ENCODE measurements at places on chromosomes 16 and 17.

GRCh38 chr17:32266389-32267301 is 1.0 kb downstream of the RHBDL3 start:
- DNase-seq = peak; percentile 15

- DNase-seq = no peak
Measured at GRCh38 chr16:10889855-10890254, 12.9 kb downstream of the CIITA start.

- peak; percentile 6 for DNase-seq
Measured at GRCh38 chr17:60333628-60334031, 58.3 kb downstream of the USP32 start.

DNA sequence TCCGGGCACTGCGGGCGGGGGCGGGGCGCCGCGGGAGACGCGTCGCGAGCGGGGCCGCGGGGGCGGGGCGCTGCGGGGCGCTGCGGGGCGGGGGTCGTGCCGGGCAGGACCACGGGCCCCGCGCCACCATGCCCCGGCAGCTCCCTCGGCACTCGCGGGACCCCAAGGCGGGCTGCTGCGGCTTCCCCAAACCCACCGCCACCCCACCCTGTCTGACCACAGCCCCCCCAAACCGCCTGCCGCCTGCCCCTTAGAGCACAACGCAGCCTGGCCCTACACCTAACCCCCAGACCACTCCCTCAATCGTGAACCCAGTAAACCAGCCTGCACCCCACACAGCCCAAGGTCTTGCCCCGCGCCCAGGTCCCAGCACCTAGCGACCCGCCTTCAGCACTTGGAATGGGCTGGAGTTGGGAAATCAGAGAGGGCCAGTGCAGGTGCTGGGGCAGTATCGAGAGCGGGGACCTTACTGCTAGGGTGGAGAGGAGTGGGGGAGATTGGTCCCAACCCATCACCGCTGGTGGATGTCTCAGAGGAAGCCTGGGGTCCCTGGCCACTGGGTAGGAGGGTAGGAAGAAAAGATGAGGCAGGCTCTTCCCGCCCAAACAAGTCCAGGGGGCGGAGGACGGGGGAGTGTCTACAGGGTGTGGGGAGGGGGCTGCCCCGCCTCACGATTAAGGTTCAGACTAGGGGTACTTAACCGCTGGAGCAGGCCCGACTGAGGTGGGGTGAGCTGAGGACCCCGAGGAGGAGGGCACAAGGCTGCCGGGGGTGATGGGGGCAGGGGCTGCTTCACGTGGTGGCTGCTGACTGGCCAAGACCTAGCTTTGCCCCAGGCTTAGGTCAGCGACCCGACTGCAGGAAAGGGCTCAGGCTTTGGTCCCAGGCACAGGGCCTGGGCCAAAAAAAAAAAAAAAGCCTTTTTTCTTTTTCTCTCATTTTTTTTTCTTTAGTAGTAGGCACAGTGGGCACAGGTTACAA is 539 bp upstream of the VAMP2 start:
- DNase-seq = peak; percentile 39

- DNase-seq = no peak
Measured at GRCh38 chr17:9456330-9456729, 119.3 kb downstream of the STX8 start.

DNA sequence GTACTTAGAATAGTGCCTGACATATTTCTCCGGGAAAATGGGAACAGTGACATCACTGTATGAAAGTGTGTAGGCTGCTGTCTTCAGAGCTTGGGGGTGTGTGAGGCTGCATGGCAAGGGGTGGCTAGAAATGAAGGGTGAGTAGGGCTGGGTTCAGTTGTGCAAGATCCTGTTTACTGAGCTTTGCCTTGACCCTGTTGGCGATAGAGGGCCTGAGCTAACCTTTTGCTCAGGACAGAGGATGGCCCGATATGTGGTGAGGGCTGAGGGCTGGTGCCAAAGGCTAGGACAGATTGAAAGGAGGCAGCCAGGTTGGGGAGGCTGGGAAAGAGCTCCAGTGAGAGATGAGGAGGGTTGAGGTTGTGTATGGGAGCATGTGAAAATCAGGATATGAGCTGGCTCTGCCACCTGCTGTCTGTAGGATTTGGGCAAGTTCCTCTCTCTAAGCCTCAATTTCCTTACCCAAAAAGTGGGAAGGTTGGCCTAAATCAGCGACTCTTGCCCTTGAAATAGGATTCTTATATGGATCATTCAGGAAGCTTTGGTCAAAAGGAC is 6.0 kb upstream of the CCL1 start:
- DNase-seq = no peak

- DNase-seq = no peak
Measured at GRCh38 chr17:68568581-68568980, 32.6 kb downstream of the FAM20A start.

DNA sequence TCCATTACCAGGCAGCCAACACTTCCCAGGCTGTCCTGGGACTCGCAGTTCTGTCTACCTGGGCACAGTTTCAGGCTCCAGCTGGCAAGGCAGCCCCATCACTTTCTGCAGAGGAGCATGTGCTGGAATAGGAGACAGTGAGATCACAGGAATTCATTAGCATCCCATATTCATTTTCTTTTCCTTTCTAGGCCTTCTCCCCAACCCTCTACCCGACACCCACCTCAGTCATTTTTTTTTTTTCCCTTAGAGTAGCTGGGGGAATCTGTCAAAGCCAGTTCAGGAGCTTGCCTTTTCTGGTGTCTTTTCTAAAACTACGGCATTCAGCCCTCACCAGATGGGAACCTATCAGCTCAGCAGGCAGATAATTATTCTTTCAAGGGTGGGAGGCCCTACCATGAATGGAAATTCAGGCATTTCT is 42.4 kb upstream of the FBXO47 start:
- no peak for DNase-seq

GRCh38 chr16:56289416-56289815 is 98.1 kb downstream of the GNAO1 start:
- DNase-seq = no peak

DNA sequence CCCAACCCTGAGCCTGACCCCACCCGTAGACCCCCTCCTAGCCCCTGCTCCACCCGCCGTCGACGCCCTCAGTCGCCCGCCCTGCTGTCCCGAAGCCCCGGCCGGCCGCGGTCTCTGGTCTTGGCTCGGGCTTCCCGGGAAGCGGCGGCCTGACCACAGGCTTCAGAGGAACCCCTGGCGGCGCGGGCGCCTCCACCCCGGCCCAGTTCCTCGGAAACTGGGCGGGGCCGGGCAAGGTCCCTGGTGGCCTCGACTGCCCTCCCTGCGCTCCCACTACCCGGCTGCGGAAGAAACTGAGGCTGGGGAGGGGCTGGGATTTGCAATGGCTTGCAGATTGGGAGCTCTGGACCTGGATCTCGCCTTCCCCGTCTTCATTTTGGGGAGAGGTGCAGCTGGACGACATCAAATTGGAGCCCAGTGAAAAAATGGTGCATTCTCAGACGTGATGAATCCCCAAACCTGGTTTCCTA is 692 bp upstream of the SOCS1 start:
- no peak for DNase-seq

GRCh38 chr16:86984991-86985647 is 332.1 kb downstream of the C16orf95 start:
- no peak for DNase-seq
